Myometrial cell (primary cell): ENCODE measurements at places on chromosomes 2 and 18. TPM values are rescaled to one million over a fixed set of nuclear protein-coding genes. Genes with fewer than 3 reads are reported as not detected.

Gene DLGAP1
- under 0.01 TPM in 1 of 2 replicates, not detected in the other for total RNA-seq

Gene BUB1
- 51.6 and 57.4 TPM in 2 replicates for total RNA-seq

Gene WNT6
- not detected in 2 replicates for total RNA-seq

Gene CCDC88A
- total RNA-seq, result 41.5 and 68.6 TPM in 2 replicates

Gene INHA
- not detected in 2 replicates for total RNA-seq

Gene MRO
- total RNA-seq, result not detected in 2 replicates

Gene CENPA
- total RNA-seq, result 14.5 and 16.1 TPM in 2 replicates

Gene PFN4
- total RNA-seq, result 1.1 and 2.0 TPM in 2 replicates

Gene RNPEPL1
- total RNA-seq, result 12.1 and 18.3 TPM in 2 replicates

Gene HK2
- total RNA-seq, result 1.2 and 2.3 TPM in 2 replicates

Gene RAB31
- 18.6 and 21.0 TPM in 2 replicates for total RNA-seq

Gene RAX
- not detected in 2 replicates for total RNA-seq

Gene ABCB11
- total RNA-seq, result not detected in 2 replicates

Gene TGIF1
- 121 and 125 TPM in 2 replicates for total RNA-seq

Gene SCN2A
- total RNA-seq, result 2.0 and 9.0 TPM in 2 replicates
